ENCODE measurements at places on chromosomes 11 and 22.

DNA sequence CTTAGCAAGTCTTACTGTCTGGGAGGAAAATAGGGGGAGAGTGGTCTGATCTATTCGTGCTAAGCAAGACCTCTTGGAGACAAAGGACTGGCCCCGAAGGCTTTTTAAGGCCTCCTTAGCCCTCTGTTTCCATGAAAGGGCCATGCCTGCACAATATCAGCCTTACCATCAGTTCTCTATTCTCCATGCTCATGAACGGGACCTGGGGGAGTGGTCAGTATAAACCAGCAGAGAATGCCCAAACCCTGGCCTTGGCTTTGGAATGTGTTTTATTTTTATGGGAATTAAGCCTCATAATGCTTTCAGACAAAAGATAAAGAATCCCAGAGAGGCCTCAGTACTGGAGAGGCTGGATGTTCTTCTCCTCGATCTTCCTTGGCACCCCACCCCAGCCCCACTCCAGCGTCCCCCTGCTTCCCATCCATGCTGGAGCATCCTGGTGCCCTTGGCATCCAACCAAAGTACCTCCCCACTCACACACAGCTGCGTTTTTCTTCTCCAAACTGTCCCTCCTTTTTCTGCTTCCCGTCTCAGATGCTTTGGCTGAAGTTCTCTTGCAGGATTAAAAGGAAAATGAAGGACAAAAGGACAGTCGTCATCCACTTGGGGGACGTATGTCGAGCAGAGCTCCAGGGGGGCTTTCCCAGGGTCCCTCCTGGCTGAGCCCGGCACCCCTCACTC, 18.6 kb downstream of the FXYD6 start:
- no peak for DNase-seq
- no peak overlapping the region for H3K4me3 ChIP-seq
- H3K27me3 ChIP-seq = no peaks in the 10 kb centered on the region
- H3K36me3 ChIP-seq = no peaks in the 10 kb centered on the region
- H3K4me1 ChIP-seq = no peaks in the 10 kb centered on the region
- no peak overlapping the region for H3K27ac ChIP-seq

DNA sequence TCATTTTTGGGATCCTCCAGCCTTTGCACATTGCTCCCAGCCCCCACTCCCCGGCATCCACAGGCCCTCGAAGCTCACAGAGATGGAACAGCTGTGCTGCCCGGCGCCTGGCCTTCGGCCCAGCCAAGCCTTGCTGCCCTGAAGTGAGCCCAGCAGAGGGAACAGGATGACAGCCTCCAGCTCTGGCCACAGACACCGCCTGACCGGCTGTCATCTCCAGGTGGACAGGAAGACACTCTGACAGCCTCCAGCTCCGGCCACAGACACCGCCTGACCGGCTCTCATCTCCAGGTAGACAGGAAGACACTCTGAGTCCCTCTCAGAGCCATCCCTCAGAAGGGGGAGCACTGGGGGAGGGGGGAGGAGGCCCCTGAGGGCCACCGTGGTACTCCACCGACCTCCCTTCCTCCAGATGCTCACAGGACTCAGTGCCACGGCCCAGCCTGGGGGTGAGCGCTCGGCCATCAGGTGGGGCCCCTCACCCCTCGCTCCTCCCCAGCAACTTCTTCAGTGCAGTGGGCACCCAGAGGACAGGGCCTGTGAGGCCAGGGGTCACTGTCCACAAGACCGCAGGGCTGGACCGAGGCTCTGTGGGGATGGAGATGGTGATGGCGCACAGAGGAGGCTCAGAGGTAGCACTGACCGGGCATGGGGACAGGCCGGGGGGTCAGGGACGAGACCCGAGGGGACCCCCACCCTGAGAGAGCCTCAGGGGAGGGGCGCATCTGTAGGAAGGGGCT, 58.6 kb downstream of the BRD1 start:
- no peak for DNase-seq
- H3K4me3 ChIP-seq = no peak overlapping the region
- H3K27me3 ChIP-seq = no peaks in the 10 kb centered on the region

DNA sequence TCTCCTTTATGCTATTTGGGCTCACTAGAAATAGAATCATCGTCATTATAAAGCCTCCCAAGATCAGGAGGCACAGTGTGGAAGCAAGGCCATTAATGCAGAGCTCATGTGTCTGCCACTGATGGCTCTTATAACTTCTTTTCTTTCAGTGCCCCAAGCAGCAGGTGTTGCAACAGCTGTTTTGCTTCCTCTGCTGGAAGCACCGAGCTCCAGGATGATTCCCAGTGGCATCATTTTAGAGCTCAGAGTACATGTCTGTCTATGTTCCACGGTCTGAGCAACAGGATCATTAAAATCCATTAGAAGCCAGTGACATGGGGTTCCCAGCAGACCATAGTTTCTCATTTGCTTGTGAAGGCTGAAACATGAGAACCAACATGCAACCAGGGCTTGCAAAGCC, 803.0 kb upstream of the FAT3 start:
- no peaks in the 10 kb centered on the region for H3K4me1 ChIP-seq
- no peak for DNase-seq
- H3K27ac ChIP-seq = no peak overlapping the region
- no peaks in the 10 kb centered on the region for H3K36me3 ChIP-seq
- no peak overlapping the region for H3K4me3 ChIP-seq
- no peaks in the 10 kb centered on the region for H3K27me3 ChIP-seq

- H3K36me3 ChIP-seq = peaks cover 9% of the 10 kb centered on the region
- DNase-seq = no peak
Measured at GRCh38 chr22:38310518-38311322, 6.5 kb downstream of the CSNK1E start.

DNA sequence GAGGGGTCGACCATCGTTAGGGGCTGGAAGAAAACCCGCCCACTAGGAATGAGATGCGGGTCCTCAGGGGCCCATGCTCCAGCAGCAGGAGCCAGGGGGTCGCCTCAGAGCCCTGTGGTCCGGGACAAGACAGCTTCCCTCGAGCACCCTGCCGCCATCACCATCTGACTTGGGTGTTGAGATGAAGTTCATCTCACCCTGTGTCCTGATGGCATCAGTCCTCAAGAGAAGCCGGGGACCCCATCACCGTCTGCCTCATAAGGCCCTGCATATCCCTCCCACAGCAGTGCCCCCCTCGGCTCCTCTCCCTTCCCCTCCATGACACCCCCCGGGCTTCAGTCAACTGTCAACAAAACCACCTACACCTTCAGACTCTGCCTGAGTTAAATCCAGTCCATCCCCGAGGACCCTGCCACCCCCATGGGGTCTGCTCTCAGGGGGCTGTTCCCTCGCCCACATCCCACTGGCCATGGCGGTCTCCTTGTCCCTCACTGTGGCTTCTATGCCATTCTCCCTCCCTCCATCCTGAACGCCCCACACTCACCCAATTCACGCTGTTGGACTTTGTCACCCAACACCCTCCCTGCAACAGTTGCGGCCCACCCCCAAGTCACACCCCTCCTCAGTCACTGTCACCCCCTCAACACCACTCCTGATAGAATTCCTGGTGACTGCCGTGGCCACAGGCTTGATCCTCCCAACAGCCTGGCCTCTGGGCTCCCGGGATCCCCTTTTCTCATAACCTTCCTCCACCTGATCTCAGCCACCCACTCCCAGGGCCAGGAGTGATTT, 87.7 kb upstream of the RTL6 start:
- H3K4me3 ChIP-seq = no peak overlapping the region
- H3K27me3 ChIP-seq = no peaks in the 10 kb centered on the region
- H3K27ac ChIP-seq = no peak overlapping the region
- no peaks in the 10 kb centered on the region for H3K4me1 ChIP-seq

DNA sequence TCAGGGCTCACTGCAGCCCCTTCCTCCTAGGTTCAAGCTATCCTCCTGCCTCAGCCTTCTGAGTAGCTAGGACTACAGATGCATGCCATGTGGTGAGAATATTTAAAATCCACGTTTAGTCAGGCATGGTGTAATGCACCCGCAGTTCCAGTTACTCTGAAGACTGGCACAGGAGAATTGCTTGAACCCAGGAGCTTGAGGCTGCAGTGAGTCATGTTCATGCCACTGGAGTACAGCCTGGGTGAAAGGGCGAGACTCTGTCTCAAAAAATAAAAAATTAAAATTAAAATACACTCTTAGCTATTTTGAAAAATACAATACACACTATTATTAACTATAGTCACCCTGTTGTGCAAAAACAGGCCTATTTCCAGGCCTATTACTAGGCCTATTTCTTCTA, 38.4 kb downstream of the NOX4 start:
- H3K4me3 ChIP-seq = no peak overlapping the region
- no peaks in the 10 kb centered on the region for H3K36me3 ChIP-seq
- no peaks in the 10 kb centered on the region for H3K4me1 ChIP-seq
- H3K27me3 ChIP-seq = no peaks in the 10 kb centered on the region
- H3K27ac ChIP-seq = no peak overlapping the region

GRCh38 chr11:57416436-57416835, 10.5 kb downstream of the SLC43A3 start:
- no peak overlapping the region for H3K4me3 ChIP-seq
- peaks cover 30% of the 10 kb centered on the region for H3K36me3 ChIP-seq
- no peak for DNase-seq
- no peaks in the 10 kb centered on the region for H3K27me3 ChIP-seq

Data from effector memory CD4-positive, alpha-beta T cell (primary cell).